Panc1 (cell line): ENCODE measurements at places on chromosomes 13 and 19.

- DNase-seq = no peak
Observed at GRCh38 chr19:52896431-52897137, 851 bp downstream of the ZNF320 start.

- no peak for DNase-seq
Observed at GRCh38 chr19:49896863-49897621, at the start of gene IL4I1. Gene IL4I1, minus strand, starts transcription at chr19:49896887. Its CDS starts 727 bp downstream, at chr19:49896160.

- no peak for DNase-seq
Observed at GRCh38 chr13:46071590-46072249, 19.2 kb upstream of the ZC3H13 start.

DNA sequence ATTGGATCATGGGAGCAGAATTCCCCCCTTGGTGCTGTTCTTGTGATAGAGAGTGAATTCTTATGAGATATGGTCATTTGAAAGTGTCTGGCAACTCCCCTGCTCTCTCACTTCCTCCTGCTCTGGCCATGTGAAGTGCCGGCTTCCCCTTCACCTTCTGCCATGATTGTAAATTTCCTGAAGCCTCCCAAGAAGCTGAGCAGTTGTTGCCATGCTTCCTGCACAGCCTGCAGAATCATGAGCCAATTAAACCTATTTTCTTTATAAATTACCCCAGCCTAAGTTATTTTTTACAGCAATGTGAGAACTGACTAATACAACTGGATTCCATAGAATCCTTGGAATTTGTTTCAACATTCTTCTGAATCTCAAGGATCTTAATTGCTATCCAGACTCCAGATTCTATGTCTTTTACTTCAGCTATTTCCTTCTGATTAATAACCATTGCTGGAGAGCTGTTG lies 328.1 kb downstream of the SLITRK5 start:
- no peak for DNase-seq

GRCh38 chr19:44640518-44640917 lies 3.2 kb upstream of the PVR start:
- DNase-seq = no peak

DNA sequence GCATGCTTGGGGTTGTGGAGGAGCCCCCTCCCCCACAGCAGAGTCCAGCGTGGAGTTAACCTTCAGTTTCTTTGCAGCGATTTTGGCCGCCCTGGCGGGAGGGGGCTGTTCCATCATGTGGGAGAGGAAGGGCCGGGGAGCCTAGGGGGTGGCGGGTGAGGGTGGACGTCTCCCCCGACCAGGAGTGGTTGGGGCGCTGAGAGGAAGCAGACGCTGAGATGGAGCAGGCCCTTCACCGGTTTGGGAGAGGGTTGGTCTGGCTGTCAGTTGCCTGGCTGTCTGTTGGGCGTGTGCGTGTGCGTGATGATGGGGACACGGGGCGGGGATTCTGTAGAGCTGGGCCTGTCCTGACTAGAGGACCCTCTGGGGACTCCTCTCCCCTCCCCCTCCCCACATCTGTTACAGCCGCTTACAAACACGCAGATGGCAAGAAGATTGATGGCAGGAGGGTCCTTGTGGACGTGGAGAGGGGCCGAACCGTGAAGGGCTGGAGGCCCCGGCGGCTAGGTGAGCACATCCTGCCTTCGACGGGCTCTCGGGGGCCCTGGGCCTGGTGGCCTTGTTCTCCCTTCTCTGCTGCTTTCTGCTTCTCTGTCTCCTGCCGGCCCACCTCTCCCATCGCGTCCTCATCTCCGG lies 9.8 kb upstream of the LIN7B start:
- DNase-seq = no peak

DNA sequence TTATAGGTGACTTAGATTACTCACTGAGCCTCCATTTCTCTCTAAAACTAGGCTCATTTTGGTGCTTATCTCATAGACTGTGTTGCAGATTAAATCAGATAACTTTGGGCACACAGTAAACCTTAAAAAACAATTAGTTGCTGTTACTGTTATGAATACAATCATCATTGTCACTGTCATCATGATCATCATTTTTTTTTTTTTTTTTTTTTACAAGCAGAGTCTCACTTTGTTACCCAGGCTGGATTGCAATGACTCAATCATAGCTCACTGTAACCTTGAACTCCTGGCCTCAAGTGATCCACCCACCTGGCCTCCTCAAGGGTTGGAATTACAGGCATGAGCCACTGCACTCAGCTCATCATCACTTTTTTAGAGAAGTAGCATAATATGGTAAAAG lies 60.0 kb downstream of the VWA8 start:
- no peak for DNase-seq

DNA sequence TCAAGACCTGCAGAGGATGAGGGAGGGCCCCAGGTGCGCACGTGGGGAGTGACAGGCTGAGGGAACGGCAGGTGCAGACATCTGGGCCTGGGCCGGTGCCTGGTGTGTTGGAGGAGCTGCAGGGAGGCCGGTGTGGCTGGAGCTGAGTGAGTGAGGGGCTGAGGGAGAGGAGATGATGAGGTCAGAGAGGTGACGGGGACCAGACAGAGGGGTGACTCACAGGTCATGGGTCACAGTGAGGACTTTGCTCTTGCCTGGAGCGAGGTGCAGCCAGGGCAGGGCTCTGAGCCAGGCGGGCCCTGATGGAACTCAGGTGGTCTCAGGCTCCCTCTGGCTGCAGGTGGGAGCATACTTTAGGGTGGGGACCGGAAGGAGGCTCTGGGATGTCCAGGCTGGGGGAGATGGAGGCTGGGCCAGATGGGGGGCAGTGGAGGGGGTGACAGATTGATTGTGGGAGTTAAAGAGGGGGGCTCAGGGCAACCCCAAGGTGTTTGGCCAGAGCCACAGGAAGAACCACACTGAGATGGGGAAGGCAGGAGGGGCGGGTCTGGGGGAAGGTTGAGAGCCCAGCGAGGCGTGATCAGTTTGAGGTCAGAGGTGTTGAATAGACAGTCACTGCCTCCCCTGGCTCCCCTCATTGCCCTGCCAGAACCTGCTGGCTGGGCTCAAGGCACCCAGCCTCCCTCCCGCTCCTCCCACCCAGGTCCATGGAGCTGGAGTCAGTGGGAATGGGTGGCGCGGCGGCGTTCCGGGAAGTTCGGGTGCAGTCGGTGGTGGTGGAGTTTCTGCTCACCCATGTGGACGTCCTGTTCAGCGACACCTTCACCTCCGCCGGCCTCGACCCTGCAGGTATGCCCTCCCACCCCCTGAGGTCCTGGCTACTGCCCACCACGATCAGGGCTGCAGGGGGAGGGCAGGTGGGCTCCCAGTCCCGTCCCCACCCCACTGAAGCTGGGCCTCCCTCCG lies 8.4 kb downstream of the ARHGAP33 start:
- no peak for DNase-seq

- no peak for DNase-seq
Observed at GRCh38 chr19:41206456-41206855, 12.6 kb upstream of the AXL start.

DNA sequence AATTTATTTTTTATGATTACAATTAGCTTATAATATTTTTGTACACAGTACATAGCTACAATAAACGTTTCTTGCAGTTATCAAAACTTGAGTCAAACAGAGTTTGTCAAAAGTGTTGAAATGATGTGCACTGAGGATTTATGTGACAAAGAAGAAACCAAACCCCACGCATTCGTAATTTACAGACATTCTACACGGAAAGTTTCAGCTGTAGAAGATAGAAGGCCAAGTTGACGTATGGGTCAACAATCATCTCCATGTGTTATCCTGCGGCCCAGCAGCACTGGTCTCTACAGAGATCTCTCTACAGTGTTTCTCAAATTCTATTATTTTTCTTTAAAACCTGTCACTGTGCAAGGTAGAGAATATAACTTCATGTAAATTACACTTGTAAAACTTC lies 1507.6 kb downstream of the PCDH9 start:
- no peak for DNase-seq

DNA sequence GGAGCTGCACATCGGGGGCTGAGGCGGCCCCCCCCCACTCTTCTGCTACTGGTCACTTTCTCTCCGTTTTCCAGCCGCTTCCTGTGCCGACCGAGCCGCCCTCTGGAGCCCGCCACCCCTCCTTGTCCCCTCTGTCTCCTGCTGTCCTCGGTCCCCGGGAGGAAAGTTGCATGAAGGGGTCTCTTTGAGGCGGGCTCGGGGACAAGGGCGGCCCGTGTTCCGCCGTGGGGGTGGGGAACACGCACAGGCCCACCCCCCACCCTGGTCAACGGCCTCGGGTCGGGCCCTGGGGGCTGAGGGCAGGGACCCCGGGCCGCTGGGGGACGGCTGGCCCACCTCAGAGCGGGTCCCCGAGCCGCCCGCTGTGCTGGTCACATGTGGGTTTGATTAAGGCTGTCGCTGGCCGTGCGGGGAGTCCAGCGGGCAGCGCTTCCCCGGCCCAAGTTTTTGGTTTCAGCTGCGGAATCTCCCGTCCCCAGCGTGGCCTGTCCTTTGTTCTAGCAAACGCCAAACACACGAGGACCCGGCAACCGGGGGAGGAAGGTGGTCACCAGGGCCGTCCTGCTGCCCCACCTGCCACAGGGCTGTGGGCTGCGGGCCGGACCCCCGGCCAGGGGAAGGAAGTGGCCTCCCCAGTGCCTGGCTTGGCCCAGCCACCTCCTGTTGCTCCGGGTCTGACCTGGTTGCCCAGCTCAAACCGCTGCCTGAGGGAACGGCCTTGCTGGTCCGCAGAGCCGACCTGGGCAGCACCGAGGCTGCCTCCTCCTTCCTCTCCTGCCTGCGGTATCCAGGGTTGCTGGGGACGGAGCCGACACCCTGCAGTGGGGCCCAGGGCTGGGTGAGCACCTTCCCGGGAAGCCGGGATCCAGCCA lies 1.9 kb downstream of the EFNA2 start:
- no peak for DNase-seq

- peak; percentile 45 for DNase-seq
Observed at GRCh38 chr13:46551410-46552302, 1.3 kb upstream of the LRCH1 start.

DNA sequence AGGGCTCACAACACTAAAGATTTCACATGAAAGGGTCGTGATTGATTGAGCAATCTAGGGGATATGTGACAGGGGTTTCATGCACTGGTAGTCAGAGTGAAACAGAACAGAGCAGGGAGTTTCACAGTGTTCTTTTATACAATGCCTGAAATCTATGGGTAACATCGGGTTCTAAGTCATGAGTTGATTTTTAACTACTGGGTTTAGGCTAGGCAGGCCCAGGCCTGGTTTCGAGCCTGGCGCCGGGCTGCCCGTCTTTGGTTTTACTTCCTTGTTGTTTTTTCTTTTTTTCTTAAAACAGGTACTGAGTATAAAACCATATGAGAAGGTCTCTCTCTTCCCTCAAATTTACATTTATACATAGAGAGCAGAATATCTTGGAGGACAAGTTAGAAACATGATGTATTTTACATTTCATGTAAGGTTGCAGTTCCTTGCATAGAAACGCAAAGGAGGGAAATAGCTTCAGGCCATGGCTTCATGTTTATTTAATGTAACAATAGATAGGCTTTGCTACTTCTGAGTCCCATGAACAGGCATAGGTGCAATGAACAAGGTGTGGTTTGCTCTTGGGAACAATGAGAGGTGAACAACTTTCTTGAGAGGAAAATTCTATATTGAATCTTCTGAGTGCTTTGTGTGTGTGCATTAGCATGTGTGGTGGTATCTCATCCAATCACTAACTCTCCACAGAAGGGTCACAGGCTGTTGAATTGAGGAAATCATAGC lies 128.9 kb upstream of the RXFP2 start:
- no peak for DNase-seq

GRCh38 chr13:65642996-65643395 lies 1587.1 kb downstream of the PCDH9 start:
- DNase-seq = no peak

DNA sequence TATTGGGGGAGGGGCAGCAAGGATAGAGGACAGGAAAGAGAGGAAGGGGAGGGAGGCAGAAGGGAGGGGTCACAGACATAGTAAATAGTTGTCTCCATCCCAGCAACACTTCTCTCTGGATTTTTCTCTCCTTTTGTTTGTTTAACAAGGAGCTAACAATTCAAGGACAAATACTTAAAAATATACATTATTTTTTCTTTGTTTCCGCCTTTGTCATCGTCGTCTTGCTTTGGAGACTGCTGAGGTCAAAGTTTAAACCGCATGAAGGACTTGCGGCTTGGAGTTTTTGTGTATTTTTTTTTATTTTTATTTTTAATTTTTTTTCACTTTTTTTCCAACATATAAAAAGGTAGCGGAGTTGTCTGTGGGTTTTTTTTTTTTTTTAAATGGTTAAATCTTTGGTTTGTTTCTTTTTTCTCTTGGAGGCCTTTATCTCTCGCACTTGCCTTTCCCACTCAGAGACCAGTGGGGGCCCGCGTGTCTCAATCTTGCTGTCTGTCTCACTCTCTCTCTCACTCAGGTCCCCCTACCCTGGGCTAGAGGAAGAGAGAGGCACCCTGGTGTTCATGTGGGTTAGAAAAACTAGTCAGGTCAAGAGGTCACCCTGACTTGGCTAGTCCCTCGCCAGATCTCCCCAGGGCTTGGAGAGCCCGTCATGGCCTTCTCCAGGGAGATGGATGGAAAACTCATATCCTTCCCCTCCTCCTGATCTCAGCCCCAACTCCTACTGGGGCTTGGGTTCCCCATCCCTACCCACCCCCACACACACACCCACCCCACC lies 11.0 kb downstream of the ZNF574 start:
- no peak for DNase-seq

- DNase-seq = no peak
Observed at GRCh38 chr13:77981281-77981881, 62.8 kb upstream of the EDNRB start.

DNA sequence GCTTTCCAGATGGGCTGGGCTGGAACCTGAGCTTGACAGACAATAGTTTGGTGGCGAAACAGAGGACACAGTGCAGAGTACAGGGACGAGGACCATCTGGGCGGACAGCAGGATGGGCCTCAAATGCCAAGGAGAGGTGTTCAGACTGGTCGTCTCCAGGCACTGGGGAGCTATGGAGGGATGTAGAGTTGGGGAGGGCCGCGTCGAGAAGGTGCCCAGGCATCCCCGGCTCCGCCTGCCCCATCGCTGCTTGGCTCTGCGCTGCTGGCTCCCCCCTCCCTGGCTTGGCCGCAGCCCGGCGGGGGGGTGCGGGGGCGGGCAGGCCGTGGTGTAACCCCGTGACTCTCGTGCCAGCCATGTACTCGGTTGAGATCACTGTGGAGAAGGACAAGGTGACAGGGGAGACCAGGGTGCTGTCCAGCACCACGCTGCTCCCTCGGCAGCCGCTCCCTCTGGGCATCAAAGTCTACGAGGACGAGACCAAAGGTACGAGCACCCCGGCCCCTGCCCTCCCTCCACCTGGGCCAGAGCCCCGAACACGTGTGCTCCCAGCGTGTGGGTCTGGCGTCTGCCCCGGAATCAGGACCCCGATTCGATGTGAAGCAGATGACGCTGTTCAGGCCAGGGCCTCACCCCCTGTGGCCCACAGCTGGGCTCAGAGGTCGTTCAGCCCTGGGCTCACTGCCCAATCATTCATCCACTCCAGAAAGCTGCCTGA lies 10.8 kb upstream of the MISP start:
- DNase-seq = no peak
